ENCODE measurements at places on chromosomes 6 and 20.

- no peak for DNase-seq
Measured at GRCh38 chr20:63896264-63897105, 1.6 kb downstream of the DNAJC5 start.

GRCh38 chr6:146546443-146547043 lies 2.9 kb downstream of the RAB32 start:
- DNase-seq, result no peak

- DNase-seq, result no peak
Measured at GRCh38 chr6:72559067-72559466, 62.8 kb upstream of the KCNQ5 start.

DNA sequence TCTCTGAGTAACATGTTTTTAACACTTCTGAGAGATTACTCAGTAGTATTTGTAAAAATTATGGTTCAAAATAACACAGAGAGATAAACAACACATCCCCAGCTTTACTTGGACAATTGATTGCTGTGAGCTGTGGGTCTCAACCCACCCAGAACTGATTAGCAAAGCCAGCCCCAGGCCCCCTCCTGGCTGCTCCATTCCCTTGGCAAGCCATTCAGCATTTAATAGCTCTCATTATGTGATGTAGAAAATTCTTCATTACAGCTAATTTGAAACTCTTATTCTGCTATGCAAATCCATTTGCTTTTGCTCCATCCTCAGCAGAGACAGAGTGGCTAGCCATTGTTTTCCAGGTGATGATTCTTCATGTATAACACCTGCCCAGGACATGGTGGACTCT lies 16.6 kb upstream of the SIRT5 start:
- DNase-seq, result no peak

- DNase-seq, result no peak
Measured at GRCh38 chr6:113529196-113529595, 327.9 kb upstream of the MARCKS start.

DNA sequence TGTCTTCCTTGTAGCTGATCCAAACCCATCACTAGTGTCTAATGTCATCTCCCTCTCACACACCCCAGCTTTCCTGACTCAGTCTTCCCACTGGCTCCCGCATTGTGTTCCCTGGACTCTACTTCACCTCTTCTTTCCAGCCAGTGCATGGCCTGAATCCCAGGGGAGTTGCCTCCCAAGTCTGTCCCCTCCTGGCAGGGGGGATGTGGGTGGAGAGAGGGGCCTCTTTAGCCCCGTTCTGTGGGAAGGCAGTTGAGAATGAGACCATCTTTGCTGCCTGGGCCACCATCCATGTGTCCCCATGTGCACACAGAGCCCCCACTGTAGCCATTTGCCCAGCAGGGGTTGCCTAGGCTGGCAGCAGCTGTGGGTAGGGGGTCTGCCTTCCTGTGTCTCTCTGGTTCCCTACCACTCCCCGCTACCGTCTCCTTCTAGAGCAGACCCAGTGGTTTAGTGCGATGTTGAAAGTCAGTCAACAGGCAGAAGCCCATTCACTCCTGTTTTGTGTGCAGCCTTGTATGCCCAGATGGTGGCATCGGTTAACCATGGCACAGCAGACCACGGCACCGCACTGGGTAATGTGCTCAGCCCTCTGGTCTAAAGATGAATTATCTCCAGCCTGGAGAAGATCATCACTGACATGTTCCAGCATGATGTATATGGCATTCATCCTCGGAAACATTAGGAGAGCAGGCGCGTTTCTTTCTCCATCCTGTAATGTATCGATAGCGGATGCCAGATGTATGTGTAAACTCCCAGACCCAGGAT lies 178.8 kb upstream of the SNX9 start:
- DNase-seq, result no peak

DNA sequence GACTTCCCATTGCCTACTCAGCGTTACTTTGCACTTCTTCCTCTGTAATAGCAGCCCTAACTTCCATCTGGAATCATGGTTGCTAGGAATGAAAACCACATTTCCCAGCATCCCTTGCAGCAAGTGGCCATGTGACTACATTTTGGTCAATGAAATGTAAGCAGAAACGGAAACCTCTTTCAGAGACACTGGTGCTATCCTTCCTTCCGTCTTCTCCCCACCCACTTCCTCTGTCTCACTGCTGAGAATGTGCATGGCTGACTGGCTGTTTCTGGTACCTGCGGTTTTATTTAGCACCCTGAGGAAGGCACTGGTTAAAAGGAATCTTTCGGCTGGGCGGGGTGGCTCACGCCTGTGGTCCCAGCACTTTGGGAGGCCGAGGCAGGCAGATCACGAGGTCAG lies 107.4 kb downstream of the SCML4 start:
- DNase-seq, result peak; percentile 54

DNA sequence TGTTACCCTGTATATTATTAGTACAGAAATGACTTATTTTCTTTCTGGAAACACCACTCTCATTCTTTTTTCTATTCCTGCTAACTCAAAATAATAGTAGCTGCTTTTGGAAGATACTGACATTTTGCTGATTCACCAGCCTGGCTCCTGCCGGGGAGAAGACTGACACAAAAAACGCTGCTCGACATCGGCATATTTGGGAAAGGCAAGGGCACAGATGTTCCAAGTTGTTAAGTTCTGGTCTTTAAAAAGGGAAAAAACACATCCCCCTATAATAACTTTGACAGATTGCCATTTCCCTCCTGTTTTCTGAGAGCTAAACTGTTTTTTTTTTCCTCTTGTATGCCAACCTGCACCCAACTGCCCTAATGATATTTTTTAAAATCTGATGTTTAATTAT lies 55.4 kb downstream of the CTNNBL1 start:
- no peak for DNase-seq

DNA sequence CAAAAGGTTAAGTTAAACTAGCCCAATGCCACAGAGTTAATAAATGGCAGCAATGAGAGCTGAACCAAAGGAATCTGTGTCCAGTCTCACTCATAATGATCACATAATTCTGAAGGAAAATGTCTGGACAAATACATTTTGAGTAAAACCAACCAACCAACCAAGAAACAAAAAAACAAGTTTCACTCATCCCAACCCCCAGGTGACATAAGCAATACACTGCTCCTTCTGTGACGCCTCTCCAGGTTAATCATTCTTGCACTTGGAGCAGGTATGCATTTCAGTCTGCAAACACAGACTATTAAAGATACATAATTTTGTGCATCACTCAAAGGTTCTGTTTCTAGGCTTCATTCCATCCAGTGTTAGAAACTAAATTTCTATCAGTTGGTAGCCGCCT lies 35.2 kb upstream of the MC3R start:
- DNase-seq, result no peak

GRCh38 chr6:89952686-89953085 lies 58.4 kb downstream of the GJA10 start:
- DNase-seq, result peak; percentile 27

DNA sequence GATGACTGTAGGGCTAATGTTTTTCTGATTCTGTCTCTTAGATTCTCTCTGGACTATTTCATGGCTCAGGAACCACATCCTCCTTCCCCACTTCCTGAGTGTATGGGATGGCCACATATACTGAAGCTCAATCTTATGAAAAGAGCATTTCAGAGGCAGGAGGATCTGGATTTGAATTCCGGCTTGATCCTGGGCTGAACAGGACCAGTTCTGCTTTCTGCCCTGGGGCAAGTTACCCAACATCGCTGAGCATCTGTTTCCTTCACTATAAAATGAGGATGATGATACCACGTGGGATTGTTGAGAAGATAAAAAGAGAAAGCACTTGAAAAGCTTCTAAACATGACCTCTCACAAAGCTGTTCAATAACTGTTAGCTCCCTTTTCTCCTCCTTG lies 168.4 kb upstream of the TNFAIP3 start:
- no peak for DNase-seq

DNA sequence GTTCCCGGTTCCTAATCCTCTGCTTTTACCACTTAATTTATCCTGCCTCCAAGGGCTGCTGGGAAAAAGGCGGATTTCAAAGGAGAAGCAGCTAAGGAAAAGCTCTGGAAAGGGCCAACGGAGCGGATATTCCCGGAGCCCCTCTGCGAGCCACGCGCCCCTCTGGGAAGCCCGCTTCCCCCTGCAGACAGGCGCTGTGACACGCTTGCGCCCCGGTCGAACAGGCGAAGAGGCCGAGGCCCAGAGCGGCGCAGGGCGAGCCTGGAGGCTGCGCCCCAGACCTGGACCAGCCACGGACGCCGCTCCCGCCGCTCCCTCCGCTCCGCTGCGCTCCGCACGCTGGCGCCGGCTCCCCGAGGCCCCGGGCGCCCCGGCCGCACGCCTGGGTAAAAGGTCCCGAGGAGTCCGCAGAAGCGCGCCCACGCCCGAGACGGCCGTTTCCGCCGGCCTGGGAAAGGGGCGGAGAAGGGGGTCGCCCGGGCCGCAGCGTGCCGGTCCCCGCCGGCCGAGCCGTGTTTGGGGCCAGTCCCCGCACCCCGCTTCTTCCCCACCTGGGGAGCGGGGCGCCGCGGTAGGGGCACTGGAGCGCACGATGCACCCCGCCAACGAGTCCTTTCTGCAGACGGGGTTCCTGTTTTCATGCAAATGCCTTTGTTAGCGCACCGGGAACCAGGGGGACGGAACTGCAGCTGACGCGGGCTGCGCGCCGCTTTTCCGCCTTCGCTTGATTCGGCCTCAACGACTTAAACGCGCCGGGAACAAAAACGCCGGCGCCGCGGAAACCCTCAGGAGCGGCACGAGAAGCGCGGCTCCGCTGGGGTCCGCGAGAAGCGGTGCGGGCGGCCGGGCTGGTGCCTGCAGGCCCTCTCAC lies 91.9 kb upstream of the SIRPA start:
- no peak for DNase-seq

DNA sequence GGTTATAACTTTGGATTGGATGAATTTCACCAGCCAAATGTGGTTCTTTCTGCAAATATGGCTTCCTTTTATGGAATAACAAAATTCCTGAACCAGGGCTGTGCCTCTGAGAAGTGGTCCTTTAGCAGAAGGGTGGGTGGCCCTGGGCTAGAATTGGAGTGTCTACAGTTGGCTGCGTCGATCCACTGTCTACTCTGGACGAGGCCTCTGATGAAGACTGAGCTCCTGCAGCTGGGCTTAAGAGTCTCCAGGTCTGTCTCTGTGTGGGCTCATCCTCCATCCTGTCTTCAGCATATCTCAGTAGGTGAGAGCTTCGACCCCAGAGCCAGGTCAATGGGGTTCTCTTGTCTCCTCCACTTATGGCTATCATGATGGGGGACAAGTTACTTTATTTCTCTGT lies 166.3 kb upstream of the PMEPA1 start:
- DNase-seq, result no peak

GRCh38 chr6:82337688-82338257 lies 25.8 kb upstream of the TPBG start:
- no peak for DNase-seq

- no peak for DNase-seq
Measured at GRCh38 chr6:90290811-90291420, 5.7 kb downstream of the BACH2 start.

- DNase-seq, result no peak
Measured at GRCh38 chr6:25883991-25884390, 9.9 kb upstream of the SLC17A3 start.

GRCh38 chr6:149211046-149211571 lies 106.4 kb upstream of the TAB2 start:
- peak; percentile 27 for DNase-seq

GRCh38 chr6:118335325-118335816 lies 212.7 kb upstream of the PLN start:
- DNase-seq, result no peak

DNA sequence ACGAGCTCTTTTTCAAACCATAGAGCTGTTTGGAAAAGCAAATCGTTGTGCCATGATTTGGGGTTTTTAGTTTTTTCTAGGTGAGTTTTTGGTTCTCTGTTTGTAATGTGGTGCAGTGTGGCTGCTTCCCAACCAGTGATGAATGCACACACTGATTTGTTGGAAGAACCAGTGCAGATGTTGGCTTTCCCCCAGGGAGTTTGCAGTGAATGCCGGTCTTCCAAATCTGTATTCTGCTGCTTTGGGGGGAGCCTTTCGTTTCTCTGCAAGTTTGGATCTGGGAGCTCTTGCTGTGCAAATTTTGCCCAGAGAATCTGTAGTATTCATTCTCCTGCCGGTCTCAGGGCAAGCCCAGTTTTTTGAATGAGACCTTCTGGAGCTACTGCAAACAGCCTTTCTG lies 14.5 kb downstream of the HECA start:
- DNase-seq, result no peak

DNA sequence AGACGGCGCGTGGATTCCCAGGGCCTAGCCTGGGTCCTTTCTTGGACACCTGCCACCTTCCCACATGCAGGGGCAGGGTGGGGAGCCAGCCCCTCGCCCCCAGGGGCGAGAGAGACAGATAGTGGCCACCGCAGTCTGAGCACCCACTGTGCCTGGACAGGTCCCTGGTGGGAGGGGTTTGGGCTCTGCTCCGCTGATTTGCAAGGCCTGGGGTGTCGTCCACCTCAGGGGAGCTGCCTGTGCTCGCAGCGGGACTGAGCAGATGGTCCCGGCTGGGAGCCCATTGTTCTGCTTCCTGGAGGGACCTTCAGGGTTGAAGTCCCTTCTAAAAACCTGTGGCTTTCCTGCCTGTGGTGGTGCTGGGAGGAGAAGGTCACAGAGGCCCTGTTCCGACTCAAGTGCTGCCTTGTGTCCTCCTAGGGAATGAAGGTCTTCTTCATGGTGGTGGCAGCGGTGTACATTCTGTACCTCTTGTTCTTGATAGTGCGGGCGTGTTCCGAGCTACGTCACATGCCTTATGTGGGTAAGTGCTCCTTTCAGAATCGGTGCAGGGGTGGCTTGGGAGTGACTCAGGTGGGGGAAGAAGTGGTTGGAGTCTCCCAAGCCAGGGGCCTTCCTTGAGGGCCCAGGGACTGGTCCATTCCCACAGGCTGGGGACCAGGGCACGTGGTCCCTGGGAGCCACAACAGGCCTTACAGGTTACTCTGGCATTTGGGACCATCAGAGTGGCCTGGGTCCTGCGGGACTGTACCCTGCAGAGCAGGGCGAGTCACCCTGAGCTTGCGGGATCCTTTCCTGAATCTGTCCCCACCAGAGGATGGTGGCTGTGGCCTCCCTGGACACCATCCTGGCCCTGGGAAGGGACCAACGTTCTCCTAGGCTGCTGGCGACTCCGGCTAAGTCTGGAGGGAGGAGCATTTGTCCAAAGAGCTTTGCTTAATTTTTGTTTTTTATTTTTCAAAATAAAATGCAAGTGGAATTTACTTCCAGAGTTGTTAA lies 19.6 kb downstream of the DYNLT1 start:
- no peak for DNase-seq

- DNase-seq, result no peak
Measured at GRCh38 chr20:25509084-25509483, 76.2 kb downstream of the NINL start.

GRCh38 chr20:41330343-41330720 lies 10.3 kb upstream of the LPIN3 start:
- DNase-seq, result no peak

DNA sequence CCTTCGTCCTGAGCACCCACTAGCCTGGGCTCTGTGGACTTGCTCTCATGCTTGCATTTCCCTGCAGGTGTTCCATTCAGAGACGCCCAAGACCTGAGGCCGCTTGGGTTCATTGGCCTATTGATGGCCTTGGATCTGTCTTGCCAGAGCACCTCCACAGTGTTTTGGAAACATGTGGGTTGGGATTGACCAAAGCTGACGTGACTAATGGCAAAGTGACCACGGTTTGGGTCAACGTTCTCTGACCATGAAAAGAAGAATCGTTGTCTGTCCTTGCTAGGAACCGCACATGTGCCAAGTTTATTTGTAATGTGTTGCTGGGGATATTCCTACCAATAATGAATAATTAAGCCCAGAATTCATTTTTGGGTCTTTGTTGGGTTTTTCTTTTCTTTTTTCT lies 29.8 kb upstream of the BMP6 start:
- no peak for DNase-seq
